ENCODE measurements at places on chromosomes 1 and 21.
A peak's percentile ranks its signal among the peaks of the same experiment; 100 is the strongest.

DNA sequence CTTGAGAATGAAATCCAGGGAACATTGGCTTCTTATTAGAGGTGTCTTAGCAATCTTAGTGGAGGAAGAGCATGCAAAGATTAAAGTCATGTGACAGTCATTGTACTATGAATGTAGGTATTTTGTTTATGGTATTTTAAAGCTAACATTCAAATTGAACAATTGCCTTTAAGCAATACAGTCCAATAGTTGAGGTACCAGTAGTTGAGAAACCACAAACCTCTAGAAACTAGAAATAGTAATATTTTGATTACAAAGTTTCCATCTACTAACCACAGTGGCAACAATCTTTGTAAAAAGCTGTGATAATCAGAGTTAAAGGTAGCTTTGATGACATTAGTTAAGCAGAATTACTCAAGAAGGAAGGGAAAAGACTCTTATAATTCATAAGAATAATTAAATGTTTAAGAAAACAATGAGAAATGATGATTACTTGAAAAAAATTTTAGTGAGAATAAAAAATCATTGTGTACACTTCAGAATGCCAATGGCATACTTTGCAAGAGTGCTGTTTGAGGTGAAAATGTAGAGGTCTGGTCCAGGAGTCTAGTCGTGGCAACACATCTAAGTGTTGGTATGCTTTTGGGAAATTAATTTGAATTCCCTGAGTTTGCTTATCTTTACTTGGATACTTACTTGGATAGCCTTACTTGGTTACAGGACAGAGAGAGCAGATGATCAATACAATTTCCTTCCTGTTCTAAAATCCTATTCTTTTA, 104.9 kb upstream of the PTGFR start:
- DNase-seq, result no peak

DNA sequence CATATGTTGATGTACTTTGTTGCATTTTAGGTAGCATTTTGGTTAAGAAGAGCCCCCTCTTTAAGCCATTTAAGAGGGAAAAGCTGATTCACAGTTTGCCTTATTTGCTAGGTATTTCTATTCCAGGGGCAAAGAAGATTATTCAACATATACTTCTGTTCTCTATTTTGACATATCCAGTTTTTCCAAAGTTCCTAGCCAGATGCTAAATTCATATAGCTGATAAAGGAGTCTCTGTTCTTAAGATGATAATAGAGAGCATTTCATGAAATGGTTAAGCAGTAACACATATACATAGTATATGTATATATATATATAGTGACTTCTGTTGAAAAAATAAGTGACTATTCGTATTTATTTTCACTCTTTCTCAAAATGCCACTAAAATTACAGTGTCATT, 15.5 kb upstream of the CD55 start:
- DNase-seq, result no peak

DNA sequence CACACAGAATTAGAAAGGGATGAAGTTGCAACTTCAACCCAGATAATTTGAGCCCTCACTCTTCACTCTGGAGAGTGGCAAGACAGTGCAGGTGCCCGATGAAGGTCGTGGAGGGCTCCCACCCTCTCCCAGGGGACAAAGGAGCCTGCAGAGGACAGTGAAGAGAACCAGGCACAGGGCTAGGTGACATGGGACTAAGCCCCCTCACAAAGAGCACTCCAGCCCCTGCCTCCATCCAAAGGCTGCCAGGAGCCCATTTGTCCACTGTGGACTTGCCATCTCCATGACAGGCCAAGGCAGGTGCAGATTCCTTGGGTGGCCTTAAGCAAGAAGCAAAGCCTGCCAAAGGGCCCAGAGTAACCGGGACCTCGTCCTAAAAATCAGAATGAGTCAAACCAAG, 15.1 kb downstream of the ERRFI1 start:
- DNase-seq, result no peak

DNA sequence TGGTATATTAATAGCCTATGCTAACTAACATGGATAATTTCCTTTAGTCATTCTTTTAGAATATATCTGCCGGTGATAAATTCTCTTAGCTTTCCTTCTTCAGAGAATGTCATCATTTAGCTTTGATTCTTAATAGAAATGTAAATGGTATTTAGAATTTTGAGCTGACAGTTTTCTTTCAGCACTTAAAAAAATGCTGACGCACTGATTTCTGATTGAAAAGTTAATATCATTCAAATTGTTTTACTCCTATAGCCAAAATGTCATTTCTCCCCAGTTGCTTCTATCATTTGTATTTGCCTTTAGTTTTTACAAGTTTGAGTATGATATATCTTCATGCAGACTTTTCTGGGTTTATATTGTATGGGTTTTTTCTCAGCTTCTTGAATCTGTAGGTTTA, 668.0 kb downstream of the LTN1 start:
- DNase-seq, result no peak

- DNase-seq, result peak; percentile 43
Observed at GRCh38 chr1:248924696-248925532, 18.9 kb downstream of the PGBD2 start.

- no peak for DNase-seq
Observed at GRCh38 chr1:210582205-210582970, 253.7 kb downstream of the HHAT start.

- peak; percentile 84 for DNase-seq
Observed at GRCh38 chr1:206890125-206891060, 6.8 kb upstream of the IL24 start.

DNA sequence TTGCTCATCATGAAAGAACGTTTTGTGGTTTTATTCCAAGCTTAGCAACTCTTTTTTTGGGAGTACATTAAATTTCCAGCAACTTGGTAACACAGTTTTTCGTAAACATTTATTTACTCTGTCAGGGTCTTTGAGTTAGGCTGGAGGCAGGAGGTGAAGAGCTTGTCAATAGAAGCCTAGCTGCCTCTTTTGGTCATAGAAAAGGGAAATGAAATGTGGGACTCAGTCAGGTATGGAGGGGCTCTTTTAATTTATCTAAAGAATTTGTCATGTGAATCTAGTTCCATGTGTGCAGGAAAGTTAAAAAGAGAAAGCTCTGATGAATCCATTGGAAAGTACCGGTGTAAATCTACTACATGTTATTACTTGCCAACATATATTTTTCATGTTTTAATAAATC, 45.9 kb upstream of the PRMT6 start:
- no peak for DNase-seq

DNA sequence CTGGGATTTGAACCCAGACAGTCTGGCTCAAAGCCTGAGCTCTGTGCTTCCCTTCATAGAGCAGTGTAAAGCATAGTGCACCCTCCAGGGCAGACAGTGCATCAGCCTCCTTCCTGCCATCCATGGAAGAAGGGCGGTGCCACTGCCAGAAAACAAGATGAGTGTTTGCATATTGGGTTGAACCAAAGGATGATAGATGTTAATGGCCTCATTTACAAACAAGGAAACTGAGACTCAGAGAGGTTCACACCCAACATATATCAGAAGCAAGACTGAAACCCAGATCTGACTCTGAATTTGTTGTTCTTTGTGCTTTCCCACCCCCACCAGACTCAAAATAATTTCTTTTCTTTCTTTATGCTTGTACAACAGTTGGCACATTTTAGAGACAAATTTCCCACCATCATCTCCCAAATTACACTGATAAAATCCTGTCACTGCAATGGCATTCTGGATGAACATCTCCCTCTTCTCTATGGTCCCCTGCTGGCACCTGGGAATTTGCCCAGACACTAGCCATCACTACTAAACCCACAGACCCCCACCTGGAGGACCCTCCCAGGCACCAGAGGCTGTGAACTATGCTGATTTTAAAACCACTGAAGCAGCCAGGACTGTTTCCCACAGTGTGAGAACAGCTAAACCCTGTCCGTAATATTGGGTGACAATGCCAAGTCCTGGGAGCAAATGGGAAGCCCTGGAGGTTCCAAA, 45.4 kb upstream of the MPZL1 start:
- DNase-seq, result no peak

DNA sequence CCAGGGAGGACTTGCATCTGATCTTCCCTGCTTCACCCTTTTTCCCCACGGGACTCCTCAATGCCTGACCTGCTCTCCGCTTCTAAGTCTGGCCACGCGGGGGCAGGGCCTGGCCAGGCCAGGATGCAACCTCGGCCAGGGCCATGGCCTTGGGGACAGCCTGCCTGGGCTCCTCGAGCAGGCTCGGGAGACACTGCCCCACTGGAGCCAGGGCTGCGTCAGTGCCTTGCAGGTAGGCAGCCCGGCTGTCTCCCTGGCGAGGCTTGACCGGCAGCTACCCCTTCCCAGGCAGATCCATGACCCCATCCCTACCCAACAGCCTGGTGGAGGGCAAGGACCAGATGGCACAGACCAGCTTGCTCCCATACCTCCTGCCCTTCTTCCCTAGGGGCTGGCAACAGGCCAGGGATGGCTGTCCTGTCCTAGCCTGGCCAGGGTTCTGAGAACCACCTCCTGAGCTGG, 2.7 kb upstream of the PRDM16 start:
- no peak for DNase-seq

GRCh38 chr1:225435487-225435886, 7.6 kb upstream of the LBR start:
- no peak for DNase-seq

GRCh38 chr1:105686026-105686425, 1370.4 kb upstream of the PRMT6 start:
- no peak for DNase-seq
